ENCODE measurements at places on chromosomes 2 and 18.
A peak's percentile ranks its signal among the peaks of the same experiment; 100 is the strongest.

GRCh38 chr2:240247868-240248720 lies 107.6 kb upstream of the OTOS start:
- DNase-seq, result no peak

GRCh38 chr2:85744741-85745601 lies 8.8 kb upstream of the ATOH8 start:
- no peak for DNase-seq

DNA sequence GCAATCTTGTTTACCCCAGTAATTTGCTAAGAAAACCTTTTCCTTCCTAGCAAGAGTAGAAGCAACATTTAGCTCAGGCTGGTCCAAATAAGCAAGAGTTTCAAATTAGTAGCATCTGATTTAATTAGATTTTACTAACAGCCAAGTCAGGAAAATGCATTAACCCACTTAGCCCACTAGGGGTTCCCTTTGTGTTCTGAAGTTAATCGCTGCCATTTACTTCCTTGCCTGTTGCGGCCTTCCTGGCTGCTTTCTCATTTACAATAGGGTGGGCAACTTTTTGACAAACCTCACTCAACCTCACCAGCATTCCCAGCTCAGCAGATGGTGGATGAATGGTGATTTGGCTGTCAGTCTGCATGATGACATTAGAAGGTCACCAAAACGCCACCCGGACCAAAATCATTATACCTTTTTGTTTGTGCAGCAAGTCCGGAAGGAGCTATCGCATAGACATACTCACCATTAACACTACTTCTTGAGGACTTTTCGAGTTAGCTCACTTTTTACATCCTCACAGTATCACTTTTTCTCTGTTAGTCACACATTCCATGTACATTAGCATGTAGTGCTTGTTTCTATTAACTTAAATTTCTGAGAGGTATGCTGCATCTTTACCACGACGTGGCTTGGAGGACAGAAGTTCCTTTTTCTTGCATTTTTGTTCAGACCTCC lies 101.5 kb upstream of the SETBP1 start:
- DNase-seq, result peak; percentile 32

DNA sequence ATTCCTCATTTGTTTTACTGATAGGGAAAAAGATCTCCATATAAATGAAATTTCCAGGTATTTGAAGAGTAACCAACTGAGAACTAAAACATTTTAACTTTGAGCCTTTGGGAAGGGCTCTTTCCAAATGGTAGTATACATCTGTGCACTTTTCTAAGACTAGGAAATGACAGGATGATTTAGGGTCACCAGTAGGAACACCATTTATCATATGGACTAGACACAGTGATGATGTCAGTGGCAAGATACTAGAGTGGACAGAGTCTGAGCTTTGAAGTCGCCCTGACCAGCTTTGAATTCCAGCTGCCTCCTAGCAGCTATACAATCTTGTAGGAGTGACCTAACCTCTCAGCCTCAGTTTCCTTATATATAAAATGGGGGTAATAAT lies 56.4 kb downstream of the E2F6 start:
- DNase-seq, result no peak

DNA sequence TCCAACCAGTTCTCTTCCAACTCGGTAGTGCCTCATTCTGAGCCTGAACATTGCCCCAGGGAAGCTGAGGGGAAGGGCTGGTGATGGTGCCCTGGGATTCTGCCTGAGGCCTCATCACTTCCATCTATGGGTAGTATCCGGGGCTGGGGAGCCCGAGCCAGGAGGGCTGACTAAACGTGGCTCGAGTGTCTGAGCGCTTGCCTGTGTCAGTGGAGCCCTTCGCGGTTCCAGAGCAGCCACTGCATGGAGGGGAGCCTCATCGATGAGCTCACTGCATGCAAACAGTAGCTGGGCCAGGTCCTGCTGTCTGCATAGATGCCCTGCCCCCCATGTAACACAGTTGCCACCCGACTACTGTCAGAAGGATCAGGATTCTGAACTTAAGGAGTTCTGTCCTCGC lies 129.3 kb downstream of the GLI2 start:
- DNase-seq, result no peak

DNA sequence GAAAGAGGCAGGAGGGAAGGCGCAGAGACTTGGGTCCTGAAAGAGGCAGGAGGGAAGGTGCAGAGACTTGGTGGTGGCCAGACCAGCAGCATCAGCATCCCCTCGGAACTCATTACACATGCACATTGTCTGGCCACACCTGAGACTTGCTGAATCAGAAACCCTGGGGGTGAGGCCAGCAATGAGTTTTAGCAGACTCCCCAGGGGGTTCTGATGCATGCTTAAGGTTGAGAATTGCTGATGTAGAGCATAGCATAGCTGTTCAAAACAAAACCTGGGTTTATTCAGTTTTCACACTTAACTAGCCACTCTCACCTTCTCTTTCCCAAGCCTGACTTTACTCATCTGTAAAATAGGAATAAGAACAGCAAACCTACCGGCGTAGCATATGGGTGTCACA lies 122.9 kb downstream of the MRO start:
- no peak for DNase-seq

- no peak for DNase-seq
These were observed 248.8 kb downstream of the PLCL1 start for GRCh38 chr2:198053148-198053547.
